CD4-positive, alpha-beta T cell treated with Interferon gamma for 1 hour (primary cell): ENCODE measurements at places on chromosomes 7 and 10.

DNA sequence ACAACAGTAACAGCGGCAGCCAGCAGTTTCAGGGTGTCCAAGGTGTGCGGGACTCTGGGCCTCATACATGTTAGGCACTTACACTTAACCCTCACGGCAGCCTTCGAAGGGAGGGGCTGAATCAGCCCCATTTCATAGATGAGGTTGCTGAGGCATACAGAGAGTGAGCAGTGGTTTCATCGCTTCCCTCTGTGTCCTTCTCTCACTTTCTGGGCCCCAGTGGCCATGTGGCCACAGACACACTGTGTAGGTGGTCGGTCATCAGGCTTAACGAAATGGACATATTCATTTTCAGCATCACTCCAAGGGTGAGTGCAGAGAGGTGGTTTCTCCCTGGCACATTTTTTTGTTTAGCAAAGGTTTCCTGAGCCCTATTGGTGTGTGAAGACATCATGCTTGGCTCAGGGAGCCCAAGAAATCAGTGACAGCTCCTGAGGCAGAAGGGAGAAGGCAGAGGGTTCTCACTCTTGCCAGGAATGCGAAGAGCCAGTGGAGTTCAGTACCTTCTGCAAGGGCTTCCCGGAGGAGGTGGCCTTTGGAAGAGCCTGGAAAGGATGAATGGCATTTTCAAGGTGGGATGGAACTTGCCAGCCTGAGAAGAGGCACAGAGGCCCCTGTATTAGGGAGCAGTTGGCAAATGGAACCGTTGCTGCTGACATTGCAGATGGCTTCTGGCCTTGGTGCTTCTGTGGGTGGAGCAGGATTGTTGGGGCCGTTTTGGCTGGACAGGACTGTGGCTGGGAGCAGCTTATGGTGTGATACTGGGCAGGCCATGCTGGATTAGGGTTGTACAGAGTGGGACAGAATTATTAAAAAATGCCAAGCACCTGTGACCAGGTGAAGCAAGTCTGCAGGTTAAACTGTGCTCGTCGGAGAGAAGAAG, 61.7 kb upstream of the PPIF start:
- DNase-seq = no peak

- DNase-seq = no peak
Observed at GRCh38 chr10:65796472-65796871, 1129.4 kb upstream of the LRRTM3 start.

GRCh38 chr10:132585732-132586722, 48.4 kb downstream of the INPP5A start:
- peak; percentile 42 for DNase-seq

DNA sequence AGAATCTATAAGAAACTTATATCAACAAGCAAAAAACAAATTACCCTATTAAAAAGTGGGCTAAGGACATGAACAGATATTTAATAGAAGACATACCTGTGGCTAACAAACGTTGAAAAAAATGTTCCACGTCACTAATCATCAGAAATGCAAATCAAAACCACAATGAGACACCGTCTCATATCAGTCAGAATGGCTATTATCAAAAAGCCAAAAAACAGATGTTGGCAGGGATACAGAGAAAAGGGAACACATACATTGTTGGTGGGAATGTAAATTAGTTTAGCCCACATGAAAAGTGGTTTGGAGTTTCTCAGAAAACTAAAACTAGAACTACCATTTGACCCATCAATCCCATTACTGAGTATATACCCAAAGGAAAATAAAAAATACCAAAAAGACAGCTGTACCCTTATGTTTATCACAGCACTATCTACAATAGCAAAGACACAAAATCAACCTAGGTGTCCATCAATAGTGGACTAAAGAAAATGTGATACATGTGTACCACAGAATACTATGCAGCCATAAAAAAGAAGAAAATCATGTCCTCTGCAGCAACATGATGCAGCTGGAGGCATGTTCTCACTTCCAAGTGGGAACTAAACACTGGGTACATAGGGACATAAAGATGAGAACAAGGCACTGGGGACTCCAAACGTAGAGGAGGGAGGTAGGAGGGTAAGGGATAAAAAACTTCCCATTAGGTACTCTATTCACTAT, 83.8 kb upstream of the TMEM168 start:
- no peak for DNase-seq

DNA sequence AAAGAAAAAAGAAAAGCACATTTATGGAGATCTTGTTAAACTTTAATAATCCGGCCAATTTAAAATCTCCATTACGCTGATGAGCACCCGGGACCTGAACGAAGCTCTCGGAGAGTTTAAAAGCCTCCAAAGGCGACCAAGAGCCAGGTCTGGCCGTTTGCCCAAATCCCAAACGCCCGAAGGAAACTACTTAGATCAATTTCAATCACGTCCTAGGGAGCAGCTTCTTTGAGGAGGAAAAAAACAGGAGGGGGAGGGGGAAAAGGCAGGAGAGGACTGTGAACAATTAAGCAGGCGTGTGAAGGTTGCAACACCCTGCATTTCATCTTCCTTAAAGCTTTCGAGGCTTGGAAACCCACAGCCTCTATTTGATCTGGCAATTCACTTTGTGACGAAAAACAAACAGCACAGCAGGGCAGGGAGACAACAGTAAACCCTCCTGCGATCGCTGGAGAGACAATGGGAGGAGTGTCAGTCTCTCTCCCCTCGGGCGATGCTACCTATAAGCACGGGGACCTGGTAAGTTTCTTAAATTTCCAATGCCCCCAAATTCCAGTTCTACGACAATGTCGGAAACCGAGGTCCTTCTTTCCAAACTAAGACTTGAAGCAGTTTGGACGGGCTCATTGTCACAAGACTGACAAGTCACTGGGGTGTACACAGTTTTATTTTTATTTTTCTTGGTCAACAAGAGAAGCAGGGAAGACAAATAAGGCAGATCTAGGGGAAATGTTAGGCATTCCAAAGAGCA, 1.2 kb downstream of the KLF6 start:
- peak; percentile 64 for DNase-seq

- no peak for DNase-seq
Observed at GRCh38 chr10:68668231-68668630, 52.8 kb upstream of the CCAR1 start.

- no peak for DNase-seq
Observed at GRCh38 chr7:123114288-123114687, 85.5 kb downstream of the SLC13A1 start.

DNA sequence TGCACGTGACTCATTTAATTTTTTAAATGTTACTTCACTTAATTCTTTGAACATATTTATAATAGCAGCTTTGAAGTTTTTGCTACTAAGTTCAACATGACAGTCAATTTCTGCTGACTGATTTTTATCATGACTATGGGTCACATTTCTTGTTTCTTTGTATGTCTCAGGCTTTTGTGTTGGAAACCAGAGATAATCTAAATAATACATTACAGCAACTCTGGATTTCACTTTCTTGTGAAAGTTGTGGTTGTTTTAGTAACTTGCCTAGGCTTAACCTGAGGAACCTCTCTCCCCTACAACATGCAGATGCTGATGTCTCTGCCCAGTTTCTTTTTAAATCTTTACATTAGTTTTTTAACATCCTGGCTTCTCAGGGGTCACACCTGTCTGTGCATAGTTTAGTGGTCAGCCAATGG, 180.8 kb downstream of the CCDC71L start:
- DNase-seq = no peak

GRCh38 chr7:48130658-48131108, 40.6 kb upstream of the ABCA13 start:
- no peak for DNase-seq

- no peak for DNase-seq
Observed at GRCh38 chr7:94605031-94605430, 50.9 kb downstream of the SGCE start.

- DNase-seq = no peak
Observed at GRCh38 chr7:81819861-81820260, 50.0 kb upstream of the HGF start.

- no peak for DNase-seq
Observed at GRCh38 chr7:47488969-47489342, 93.0 kb downstream of the TNS3 start.

DNA sequence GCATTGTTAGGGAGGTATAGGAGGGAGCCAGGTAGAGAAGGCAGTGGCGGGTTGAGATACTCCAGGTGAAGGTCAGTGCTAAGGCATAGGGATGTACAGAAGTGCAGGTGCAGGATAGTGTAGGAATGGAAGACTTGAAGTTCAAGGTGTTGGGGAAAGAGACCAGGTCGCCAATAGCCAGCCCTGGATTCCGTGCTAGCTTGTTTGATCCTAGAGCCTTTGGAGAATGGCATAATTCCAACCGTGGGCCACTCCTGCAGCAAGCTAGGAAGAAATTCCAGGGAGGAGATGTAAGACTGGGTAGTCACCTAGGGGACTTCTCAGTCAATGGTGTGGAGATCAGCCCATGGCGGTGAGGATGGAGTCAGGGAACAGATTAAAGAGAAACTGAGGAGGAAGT, 272.7 kb downstream of the RPS24 start:
- no peak for DNase-seq

DNA sequence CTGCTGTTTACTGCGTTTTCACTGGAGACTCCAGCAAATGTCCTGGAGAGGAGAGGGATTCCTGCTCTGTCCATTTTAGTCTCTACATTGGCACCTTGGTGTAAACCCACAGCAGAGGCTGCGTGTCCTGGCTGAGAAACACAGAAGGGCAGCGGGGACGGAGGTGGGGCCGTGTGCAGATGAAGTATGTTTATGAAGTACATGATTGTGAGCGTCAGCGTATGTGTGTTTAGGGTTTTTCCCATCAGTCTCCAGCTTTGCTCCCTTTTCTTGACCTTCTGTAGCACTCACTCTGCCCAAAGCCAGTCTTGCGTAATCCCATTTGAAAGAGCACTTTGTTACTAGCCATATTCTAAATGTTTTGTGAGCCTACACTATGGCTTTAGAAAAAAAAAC, 750.7 kb upstream of the SORCS1 start:
- DNase-seq = no peak

DNA sequence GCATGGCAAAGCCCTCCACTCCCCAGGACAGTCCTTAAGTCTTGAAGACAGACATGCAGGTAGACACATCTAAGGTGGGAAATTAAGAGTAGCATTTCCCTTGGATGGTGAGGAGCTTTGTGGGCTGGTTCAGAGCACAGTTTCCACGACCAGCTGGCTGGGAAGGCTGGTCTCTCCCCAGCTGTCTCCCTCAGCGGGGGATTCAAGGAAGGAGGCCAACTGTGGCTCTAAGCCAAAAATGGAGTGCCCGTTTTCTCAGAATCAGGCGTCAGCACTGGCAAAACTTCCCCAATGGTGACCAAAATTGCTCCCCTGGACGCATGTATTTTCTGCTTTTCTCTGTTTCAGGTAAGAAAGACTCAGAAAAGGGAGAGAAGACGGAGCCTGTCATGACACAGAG, 230.6 kb upstream of the FZD8 start:
- no peak for DNase-seq

DNA sequence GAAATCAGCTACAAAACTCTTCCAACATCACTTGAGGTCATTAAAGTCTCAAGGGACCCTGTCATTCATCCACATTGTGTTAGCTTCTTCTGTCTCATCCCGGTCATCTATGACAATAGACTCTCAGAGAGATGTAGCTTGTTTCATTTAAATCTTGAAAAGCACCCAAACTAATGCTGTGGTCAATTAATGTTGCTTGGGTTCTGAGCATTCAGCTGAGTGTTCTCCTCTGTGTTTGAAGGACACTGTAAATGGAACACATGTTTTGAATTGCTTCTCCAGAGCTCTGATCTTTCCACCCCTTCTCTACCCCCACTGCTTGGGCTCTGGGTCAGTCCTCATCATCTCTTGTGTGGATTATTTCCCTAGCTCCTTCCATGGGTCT, 19.6 kb upstream of the ADD3 start:
- no peak for DNase-seq

DNA sequence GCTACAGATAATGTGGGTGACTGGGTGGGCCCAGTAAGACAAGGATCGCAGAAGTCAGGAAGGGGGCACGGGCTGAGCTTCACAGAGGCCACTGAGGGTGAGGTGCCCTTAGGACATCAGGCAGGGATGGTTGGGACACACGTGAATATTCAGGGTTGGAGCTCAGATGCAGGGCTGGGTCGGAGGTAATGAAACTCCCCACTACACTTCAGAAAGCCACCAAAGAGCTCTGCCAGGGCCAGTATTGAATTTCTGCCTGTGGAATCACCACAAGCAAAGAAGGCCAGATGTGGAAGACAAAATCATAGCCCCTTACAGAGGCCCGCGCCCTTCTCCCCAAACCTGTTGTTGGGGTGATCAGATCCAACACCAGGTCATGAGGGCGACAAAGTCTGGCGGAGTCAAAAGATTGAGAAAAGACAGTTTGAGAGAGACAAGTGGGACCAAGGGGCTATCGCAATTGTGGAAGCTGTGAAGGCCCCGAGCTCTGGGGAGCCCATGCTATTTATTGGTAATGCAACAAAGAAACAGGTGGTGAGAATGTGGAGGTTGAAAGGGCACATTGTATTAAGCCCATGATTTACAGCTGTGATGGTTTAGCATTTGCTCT, 42.4 kb downstream of the STRA8 start:
- DNase-seq = no peak

GRCh38 chr10:128633864-128634540, 507.8 kb upstream of the MKI67 start:
- DNase-seq = no peak
